Pancreas (tissue), 10 donors: ENCODE measurements at places on chromosomes 16 and 17. TPM values are rescaled to one million over a fixed set of nuclear protein-coding genes. Genes with fewer than 3 reads are reported as not detected.
A peak's percentile ranks its signal among the peaks of the same experiment; 100 is the strongest.

TEX14 gene
- total RNA-seq: 0.13 TPM

GRCh38 chr17:45131616-45132319 is 547 bp downstream of the PLCD3 start:
- peak; percentile 54 for DNase-seq

DNA sequence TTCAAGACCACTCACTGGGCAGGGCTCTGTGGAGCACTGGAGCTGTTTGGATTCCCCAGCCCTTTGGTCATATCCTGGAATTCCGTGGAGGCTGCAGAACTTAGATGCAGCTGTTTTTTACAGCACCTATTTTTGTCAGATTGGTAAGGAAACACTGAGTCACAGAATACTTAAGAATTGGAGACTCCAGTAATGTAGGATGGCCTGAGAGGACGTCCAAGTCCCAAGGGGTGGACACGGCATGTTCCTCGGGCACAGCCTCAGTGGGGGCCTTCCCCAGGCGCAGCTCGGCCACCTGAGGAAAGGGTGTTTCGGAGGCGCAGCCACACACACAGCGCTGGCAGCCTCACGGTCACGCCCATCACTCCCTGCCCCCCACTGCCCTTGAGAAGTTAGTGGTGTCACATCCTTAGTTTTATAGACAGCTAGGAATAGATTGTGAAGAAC is 14.8 kb downstream of the PLD6 start:
- no peak for DNase-seq

KCTD19 gene
- total RNA-seq: 0.56 TPM
